ENCODE measurements at places on chromosomes 7 and 10. TPM values are rescaled to one million over a fixed set of nuclear protein-coding genes. Genes with fewer than 3 reads are reported as not detected.

ACHE gene
- total RNA-seq, result 14.7 TPM

TMEM196 gene
- total RNA-seq, result 16.5 TPM

LARP4B gene
- total RNA-seq, result 28.2 TPM

ADAM12 gene
- total RNA-seq, result 81.5 TPM

MCM10 gene
- 4.4 TPM for total RNA-seq

NEURL1 gene
- 7.3 TPM for total RNA-seq

AKR1C3 gene
- total RNA-seq, result 4.9 TPM

PRKAR1B gene
- 105 TPM for total RNA-seq

TMEM176A gene
- total RNA-seq, result 24.2 TPM

SORCS1 gene
- total RNA-seq, result 38.0 TPM

DYNC1I1 gene
- 34.6 TPM for total RNA-seq

DNA sequence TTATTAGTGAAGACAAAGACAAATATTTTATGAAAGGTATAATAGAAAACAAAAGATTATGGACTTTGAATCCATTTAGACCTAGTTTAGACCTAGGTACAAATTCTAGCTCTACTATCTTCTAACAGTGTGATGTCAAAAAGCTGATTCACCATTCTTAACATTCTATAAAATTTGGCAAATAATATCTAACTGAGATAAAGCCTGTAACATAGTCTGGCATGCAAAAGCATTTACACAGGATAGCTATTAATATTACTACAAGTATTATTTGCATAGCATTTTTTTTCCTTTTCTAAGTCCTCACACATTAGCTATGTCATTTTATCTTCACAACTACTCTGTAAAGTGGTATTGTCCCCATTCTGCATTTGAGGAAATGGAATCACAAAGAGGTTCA is 179.6 kb upstream of the LRRTM3 start:
- H3K4me3 ChIP-seq, result no peak overlapping the region
- no peak for DNase-seq
- no peaks in the 10 kb centered on the region for H3K27me3 ChIP-seq
- H3K4me1 ChIP-seq, result no peaks in the 10 kb centered on the region
- H3K27ac ChIP-seq, result no peak overlapping the region

DNA sequence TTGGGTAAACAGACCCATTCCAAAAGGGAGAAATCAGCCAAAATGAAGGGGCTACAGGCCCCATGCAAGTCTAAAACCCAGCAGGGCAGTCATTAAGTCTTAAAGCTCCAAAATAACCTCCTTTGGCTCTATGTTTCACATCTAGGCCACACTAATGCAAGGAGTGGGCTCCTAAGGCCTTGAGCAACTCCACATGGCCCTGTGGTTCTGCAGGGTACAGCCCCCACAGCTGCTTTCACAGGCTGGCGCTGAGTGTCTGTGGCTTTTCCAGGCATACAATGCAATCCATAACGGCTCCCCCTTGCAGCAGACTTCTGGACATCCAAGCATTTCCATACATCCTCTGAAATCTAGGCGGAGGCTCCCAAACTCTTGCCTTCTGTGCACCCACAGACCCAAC is 9.0 kb downstream of the TMEM243 start:
- H3K4me3 ChIP-seq, result no peak overlapping the region
- no peak for DNase-seq
- H3K4me1 ChIP-seq, result no peaks in the 10 kb centered on the region

DNA sequence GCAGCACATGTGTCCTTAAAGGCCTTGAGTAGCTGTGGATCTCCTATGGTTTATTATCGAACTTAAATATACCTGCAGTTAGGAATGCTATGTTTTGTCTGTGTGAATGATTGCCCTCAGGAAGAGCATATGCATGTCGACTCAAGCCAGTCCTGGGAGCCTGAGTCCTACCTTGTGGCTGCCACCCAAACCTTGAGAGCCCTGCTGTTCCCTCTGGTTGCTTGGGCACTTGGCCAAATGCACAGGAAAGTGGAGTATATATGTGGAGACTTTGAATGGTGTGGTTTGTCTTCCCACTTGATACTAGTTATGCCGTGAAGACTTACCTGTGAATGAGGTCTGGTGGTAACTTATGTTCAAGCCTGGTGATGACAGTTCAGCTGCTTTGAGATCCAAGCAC is 409.8 kb downstream of the LRMDA start:
- no peaks in the 10 kb centered on the region for H3K4me1 ChIP-seq
- DNase-seq, result no peak
- H3K27ac ChIP-seq, result no peak overlapping the region
- H3K27me3 ChIP-seq, result no peaks in the 10 kb centered on the region
- no peak overlapping the region for H3K4me3 ChIP-seq

DNA sequence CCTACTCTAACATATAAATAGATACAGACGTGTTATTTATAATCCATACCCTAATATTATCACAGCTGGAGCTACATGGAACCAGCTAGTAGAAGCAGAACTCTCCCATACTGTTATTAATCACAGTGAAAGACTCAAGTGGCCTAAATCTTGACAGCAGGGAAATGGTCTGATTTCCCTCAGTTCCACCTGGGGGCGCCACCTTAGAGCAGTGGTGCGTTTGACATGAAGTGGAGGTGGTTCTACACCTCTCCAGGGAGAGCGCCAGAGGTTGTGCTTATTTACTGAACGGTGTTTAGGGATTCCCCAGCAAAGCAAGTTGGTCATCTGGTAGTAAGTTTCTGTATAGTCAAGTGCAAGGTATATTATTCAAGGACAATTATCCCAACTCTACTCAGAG is 17.6 kb downstream of the DNTT start:
- no peak overlapping the region for H3K4me3 ChIP-seq
- no peaks in the 10 kb centered on the region for H3K27me3 ChIP-seq
- no peak for DNase-seq
- H3K27ac ChIP-seq, result no peak overlapping the region
- H3K4me1 ChIP-seq, result no peaks in the 10 kb centered on the region
- H3K36me3 ChIP-seq, result no peaks in the 10 kb centered on the region

GRCh38 chr10:105803206-105803605 is 1162.1 kb downstream of the SORCS3 start:
- no peak overlapping the region for H3K4me3 ChIP-seq
- no peak for DNase-seq
- no peaks in the 10 kb centered on the region for H3K4me1 ChIP-seq
- H3K36me3 ChIP-seq, result no peaks in the 10 kb centered on the region
- H3K27me3 ChIP-seq, result no peaks in the 10 kb centered on the region

- no peaks in the 10 kb centered on the region for H3K27me3 ChIP-seq
- peak; percentile 53 for DNase-seq
- H3K27ac ChIP-seq, result peak overlapping the region; percentile 89
Observed at GRCh38 chr10:14173706-14174594, 156.8 kb downstream of the FRMD4A start.

- no peak overlapping the region for H3K27ac ChIP-seq
- no peaks in the 10 kb centered on the region for H3K4me1 ChIP-seq
- H3K36me3 ChIP-seq, result no peaks in the 10 kb centered on the region
- no peak for DNase-seq
- H3K4me3 ChIP-seq, result no peak overlapping the region
Observed at GRCh38 chr7:145082366-145083161, 246.7 kb upstream of the TPK1 start.

GRCh38 chr10:22803261-22803885 is 89.0 kb upstream of the PIP4K2A start:
- H3K4me3 ChIP-seq, result no peak overlapping the region
- no peaks in the 10 kb centered on the region for H3K27me3 ChIP-seq
- no peaks in the 10 kb centered on the region for H3K36me3 ChIP-seq
- no peak overlapping the region for H3K27ac ChIP-seq
- no peak for DNase-seq

GRCh38 chr7:147547252-147547897 is 1043.2 kb upstream of the C7orf33 start:
- no peak overlapping the region for H3K27ac ChIP-seq
- H3K36me3 ChIP-seq, result no peaks in the 10 kb centered on the region
- H3K4me1 ChIP-seq, result no peaks in the 10 kb centered on the region
- H3K4me3 ChIP-seq, result no peak overlapping the region
- no peaks in the 10 kb centered on the region for H3K27me3 ChIP-seq

DNA sequence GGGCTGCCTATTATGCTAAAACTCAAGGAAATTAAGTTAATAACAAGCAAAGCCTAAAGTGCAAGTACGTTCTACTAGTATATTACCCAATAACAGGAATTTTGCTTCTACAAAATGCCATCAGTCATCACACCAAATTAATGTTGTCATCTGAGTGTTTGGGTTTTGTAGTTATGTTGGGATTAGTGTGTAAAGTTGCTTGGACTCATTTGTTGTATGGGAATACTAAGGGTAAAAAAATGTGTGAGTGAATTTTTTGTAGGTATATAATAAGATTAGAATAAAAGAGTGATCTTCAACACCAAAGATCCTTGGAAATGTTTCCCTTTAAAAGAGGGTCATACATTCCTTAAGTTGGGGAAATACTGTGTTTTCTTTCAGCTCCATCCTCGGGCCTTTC is 38.6 kb downstream of the NRP1 start:
- no peak for DNase-seq
- H3K36me3 ChIP-seq, result no peaks in the 10 kb centered on the region
- H3K4me1 ChIP-seq, result no peaks in the 10 kb centered on the region
- H3K27me3 ChIP-seq, result no peaks in the 10 kb centered on the region
- no peak overlapping the region for H3K4me3 ChIP-seq

DNA sequence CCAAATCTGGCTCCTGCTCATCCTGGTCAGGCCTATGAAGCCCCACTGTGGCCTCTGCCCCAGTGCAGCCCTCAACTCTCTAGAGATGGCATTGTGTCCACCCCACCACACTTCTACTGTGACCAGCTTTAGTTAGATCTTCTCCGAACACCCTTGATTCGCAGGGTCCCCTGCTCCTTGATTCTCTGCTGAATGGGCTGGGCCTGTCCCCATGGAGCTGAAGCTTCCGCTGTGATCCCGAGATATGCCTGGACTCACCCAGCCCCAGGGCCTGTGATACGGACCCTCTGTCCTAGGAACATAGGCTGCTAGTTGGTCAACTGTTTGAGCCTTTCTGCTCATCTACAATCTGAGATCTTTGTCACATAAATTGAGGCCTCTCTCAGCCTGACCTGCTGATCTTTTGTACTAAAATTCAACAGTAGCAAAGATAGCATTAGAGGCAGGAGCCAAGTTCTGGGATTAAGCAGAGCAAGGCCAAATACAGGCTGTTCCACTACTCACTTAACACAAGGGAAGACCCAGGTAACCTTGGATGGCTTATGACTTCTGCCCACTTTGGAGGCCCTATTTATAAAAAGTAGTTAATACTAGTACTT is 6.5 kb upstream of the PPIF start:
- H3K4me1 ChIP-seq, result peaks cover 18% of the 10 kb centered on the region
- H3K36me3 ChIP-seq, result no peaks in the 10 kb centered on the region
- H3K27ac ChIP-seq, result no peak overlapping the region
- H3K27me3 ChIP-seq, result no peaks in the 10 kb centered on the region
- no peak overlapping the region for H3K4me3 ChIP-seq
- no peak for DNase-seq

- DNase-seq, result no peak
- H3K36me3 ChIP-seq, result peaks cover 9% of the 10 kb centered on the region
- H3K4me1 ChIP-seq, result peaks cover 4% of the 10 kb centered on the region
- H3K27ac ChIP-seq, result no peak overlapping the region
- no peaks in the 10 kb centered on the region for H3K27me3 ChIP-seq
Observed at GRCh38 chr7:158603773-158604755, 16.4 kb upstream of the PTPRN2 start.

- peak overlapping the region; percentile 58 for H3K27ac ChIP-seq
- H3K36me3 ChIP-seq, result peaks cover 47% of the 10 kb centered on the region
- peak overlapping the region; percentile 65 for H3K4me3 ChIP-seq
Observed at GRCh38 chr7:2522780-2523433, 3.3 kb downstream of the LFNG start.

- no peak overlapping the region for H3K27ac ChIP-seq
- no peaks in the 10 kb centered on the region for H3K27me3 ChIP-seq
- H3K4me3 ChIP-seq, result peak overlapping the region; percentile 67
- H3K36me3 ChIP-seq, result no peaks in the 10 kb centered on the region
- no peak for DNase-seq
Observed at GRCh38 chr7:108456845-108457540, 757 bp upstream of the NRCAM start.

DNA sequence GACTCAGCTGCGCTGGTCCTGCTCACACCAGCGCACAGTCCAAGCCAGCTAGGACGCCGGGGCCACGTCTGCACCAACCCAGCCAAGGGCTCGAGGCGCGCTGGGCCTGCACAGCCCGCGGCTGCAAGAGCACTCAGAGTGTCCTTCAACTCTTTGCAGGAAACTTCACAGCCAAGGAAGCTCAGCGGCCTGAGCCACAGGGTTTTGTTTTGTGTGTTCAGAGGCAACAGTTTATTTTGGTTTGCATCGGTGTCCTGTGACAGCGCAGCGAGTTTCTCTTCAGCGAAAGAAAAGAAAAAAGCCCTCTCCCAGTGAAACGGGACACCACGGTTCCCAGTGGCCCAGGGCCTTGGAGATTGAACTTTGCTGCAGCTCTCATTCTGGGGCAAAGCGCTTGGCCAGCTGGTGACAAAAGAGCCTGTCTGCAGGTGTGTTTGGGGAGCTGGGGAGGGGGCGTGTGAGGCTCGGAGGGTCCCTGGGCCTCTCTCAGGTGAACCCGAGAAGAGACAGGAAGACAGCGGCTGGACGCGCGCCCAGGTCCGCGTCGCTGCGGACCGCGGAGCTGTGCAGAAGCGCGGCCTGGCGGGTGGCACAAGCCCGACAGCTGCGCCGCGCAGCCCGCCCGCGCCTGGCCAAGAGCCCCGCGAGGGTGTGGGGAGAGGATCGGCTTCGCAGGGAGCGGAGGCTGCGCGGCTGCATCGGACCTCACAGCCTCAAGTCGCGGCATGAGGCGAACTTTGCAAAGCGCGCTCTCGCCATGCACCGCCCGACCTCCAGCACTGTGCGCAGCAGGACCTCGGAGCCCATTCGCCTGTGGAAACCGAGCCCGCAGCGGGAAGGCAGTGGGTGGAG is 922 bp downstream of the CXCL12 start:
- DNase-seq, result no peak
- peaks cover 37% of the 10 kb centered on the region for H3K27me3 ChIP-seq
- peaks cover 50% of the 10 kb centered on the region for H3K4me1 ChIP-seq
- no peak overlapping the region for H3K27ac ChIP-seq
- peaks cover 2% of the 10 kb centered on the region for H3K36me3 ChIP-seq

- no peaks in the 10 kb centered on the region for H3K36me3 ChIP-seq
- H3K27ac ChIP-seq, result no peak within 1 kb of the TSS
- H3K4me1 ChIP-seq, result peaks cover 8% of the 10 kb centered on the region
- no peaks in the 10 kb centered on the region for H3K27me3 ChIP-seq
- no peak within 1 kb of the TSS for H3K4me3 ChIP-seq
Observed at GRCh38 chr10:112283100-112283499, at the start of gene TECTB. Gene TECTB (plus strand): TSS chr10:112283400. CDS start chr10:112283735, 335 bp downstream.

GRCh38 chr10:74262856-74263255 is 111.8 kb downstream of the ADK start:
- no peak overlapping the region for H3K4me3 ChIP-seq
- no peak for DNase-seq
- no peaks in the 10 kb centered on the region for H3K4me1 ChIP-seq
- no peaks in the 10 kb centered on the region for H3K36me3 ChIP-seq
- no peaks in the 10 kb centered on the region for H3K27me3 ChIP-seq

DNA sequence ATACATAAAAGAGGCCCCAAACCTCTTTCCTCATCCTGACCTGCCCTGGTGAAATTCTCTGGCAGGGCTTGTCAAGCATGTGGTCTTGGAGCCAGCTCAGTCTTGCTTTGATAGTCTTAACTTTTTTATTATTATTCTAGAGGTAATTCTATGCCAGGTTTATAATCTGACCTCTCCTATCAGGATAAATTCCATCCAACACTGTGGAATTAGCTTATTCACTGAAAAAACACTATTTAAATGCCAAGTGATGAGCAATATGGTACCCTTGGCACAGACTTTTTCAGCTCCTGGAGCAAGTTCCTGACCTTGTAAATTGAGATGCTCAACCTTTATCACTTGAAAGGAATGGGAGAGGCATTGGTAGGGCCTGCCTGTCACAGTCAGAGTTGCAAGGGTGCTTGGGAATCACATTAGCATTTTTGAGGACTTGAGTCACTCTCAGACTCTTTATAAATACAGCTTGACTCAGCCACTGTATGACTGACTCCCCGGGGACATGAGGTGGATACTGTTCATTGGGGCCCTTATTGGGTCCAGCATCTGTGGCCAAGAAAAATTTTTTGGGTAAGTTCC is at the start of gene CPA4:
Gene CPA4, plus strand, starts transcription at position 480 of the 576 bp plus-strand sequence. Its CDS starts 20 bp downstream, at position 500.
- peaks cover 11% of the 10 kb centered on the region for H3K4me1 ChIP-seq
- H3K27ac ChIP-seq, result no peak within 1 kb of the TSS
- H3K27me3 ChIP-seq, result no peaks in the 10 kb centered on the region

Measured in spinal cord (tissue), 10 donors.